Activated CD8-positive, alpha-beta memory T cell treated with anti-CD3 and anti-CD28 coated beads for 1 hour (primary cell): ENCODE measurements at places on chromosomes 2 and 18.

GRCh38 chr2:221064880-221065279 is 507.2 kb downstream of the EPHA4 start:
- no peak for DNase-seq

DNA sequence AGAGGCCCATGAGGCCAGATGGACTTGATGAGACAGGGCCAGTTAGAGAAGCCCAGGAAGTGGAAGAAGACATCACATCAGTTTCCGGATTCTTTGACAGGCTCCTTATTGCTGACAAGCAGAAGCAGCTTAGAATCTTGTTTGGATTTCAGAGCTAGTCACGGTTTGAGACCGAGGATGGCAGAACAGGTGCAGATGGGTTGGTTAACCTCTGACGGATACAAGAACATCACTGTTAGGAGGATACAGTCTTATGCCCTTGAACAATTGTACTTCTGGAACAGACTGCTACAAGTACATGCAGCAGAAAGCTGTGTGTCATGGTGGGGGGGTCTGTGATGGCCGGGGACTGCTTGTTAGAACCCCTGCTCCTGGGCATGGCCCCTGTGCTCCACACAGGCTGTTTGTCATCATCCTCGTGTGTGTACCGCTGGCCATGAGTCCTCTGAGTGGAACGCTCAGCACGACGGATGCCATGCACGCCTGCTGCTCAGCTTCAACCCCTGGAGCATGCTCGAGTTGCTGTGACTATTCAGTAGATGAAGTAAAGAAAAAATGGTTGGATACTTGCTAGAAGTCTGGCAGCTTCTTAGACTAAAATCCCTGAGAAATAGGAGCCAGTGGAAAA is 217.7 kb downstream of the SH3RF3 start:
- DNase-seq, result no peak

GRCh38 chr2:170180031-170180566 is 2.2 kb downstream of the MYO3B start:
- DNase-seq, result no peak

DNA sequence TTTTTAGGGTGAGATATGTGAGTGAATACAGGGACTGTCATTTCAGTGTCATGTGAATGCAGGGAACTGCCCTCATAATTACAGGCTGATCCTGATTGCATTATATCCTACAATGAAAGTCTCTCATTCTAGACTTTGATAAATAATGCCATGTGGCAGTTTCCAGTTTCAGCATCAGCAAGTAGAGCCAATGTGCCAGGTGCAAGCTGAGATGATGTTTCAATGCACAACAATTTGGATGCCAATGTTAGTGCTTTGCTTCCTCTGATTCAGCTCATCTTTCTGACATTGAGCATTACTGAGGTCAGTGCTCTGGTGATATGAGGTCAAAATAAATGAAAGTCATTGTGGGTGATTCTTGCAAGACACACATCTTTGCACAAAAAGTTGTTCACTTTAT is 63.7 kb upstream of the TFPI start:
- no peak for DNase-seq

DNA sequence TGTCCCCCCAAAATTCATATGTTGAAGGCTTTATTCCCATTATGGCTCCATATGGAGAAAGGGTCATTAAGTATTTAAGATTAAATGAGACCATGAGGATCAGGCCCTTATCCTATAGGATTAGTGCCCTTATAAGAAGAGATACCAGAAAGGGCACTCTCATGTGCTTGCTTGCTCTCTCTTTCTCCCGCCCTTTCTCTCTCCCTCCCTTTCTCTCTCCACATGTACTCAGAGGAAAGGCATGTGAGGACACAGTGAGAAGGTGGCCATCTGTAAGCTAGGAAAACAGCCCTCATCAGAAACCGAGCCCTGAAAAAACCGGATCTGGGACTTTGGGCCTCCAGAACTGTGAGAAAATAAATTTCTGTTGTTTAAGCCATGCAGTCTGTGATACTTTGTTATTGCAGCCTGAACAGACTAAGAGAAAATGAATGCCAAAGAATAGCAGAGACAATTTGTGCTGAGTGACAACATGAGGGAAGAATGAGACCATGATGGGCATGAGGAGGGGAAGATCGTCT is 300.0 kb upstream of the SLC39A10 start:
- no peak for DNase-seq

GRCh38 chr18:50751490-50751889 is 68.3 kb downstream of the MRO start:
- no peak for DNase-seq
